ENCODE measurements at places on chromosomes 12 and 14. TPM values are rescaled to one million over a fixed set of nuclear protein-coding genes. Genes with fewer than 3 reads are reported as not detected.

Gene GPRC5D
- not detected for total RNA-seq

DNA sequence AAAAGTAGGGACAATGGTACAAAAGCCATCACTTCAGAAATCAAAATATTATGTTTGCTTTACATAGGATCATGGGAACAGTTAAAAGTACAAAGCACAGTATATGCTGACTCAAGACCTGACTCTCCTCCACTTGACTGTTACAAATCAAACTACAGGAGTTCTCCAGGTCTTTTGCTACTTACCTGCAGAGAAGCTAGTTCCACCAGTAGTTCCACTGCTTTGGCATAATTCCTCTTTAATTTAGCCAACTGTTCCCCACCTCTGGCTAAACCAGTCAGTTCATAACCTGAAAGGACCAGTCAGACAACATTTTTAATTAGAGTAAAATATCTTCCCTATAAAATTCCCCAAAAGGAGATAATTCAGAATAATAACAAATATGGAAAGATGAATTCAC, 14.0 kb downstream of the ATP6V1D start:
- no peak for DNase-seq

Gene POTEM
- total RNA-seq, result not detected

Gene OR6C2
- not detected for total RNA-seq

Gene LRRC10
- not detected for total RNA-seq

GRCh38 chr12:1864456-1864855, 44.1 kb downstream of the LRTM2 start:
- DNase-seq, result peak; percentile 82

Gene FBLN5
- 98.7 TPM for total RNA-seq

DNA sequence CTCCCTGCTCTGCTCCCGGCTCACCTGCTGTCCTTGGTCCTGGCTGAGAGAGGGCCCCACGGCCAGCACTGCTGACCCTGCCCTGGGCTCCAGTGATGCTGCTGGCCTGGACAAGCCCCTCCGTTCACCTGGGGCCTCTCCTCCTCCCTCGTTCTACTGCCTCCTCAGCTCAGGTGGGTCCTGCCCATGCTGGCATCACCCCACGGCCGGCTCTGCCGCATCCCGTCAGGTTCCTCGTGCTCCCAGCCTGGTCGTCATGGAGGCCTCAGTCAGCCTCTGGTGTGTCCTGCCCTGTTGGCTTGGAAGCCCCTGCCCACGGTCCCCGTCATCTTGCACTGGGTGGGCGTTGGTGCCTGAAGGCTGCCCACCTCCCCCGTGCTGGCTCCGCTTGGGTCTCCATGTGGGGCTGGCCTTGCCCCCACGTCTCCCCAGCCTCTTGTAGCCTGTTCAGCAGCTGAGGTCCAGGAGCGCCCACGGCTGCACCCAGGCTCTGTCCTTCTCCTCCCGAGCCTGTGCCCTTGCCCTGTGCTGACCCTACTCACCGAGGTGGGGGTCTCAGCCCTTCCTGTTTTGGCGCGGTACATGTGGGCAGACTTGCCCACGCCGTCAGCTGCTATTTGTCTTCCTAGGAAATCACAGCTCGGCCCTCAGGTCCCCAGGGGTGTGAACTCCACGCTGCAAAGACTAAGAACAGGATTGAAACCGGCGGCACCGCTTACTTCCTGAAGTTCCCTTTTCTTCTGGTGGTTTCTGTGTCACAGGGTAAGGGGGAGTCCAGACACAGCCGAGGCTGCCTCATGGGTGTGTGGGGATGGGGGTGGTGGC, 121.6 kb downstream of the TMEM121 start:
- no peak for DNase-seq
